Stimulated activated CD4-positive, alpha-beta T cell treated with anti-CD3 and anti-CD28 coated beads, Interleukin-1b, Interleukin-23, amount 100 ng/mL, for 24 hours (primary cell): ENCODE measurements at places on chromosomes 3 and 15.

GRCh38 chr3:183485585-183485984, 57.2 kb upstream of the MCF2L2 start:
- DNase-seq: no peak

GRCh38 chr3:84679211-84679610, 279.6 kb upstream of the CADM2 start:
- no peak for DNase-seq

DNA sequence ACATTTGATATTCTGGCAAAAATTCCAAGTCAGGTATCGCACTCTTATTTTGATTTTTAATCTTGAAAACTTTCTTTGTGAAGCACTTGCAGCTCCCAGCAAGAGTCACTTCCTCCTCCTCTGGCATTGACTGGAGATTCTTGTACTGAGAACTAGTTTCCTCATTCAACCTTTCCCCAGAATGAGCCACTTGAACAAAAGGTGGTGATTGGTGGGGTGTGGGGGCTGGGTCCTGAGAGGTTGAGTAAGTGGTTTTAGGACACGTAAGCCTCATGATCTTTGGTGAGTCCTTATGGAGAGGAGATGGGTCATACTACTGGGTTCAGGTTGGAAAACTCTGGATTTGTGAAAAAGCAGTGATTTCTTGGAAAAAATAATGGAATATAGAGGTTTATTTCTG, 32.3 kb upstream of the ONECUT1 start:
- no peak for DNase-seq

GRCh38 chr3:88147261-88147660, 2.5 kb upstream of the C3orf38 start:
- DNase-seq: no peak

DNA sequence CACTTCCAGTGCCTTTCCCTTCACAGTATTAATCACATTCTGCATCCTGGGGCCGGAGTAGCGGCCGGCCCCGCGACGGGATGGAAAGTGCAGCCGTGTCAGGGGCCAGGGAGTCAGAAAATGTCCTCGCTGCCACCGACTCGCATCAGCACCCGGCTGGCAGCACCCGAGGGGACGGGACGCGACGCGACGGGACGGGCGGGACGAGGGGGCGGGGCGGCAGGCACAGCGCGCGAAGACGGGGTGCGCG, 353 bp downstream of the ATG3 start:
- no peak for DNase-seq

- no peak for DNase-seq
These were observed 151.9 kb upstream of the UBE2E1 start for GRCh38 chr3:23653647-23654525.

DNA sequence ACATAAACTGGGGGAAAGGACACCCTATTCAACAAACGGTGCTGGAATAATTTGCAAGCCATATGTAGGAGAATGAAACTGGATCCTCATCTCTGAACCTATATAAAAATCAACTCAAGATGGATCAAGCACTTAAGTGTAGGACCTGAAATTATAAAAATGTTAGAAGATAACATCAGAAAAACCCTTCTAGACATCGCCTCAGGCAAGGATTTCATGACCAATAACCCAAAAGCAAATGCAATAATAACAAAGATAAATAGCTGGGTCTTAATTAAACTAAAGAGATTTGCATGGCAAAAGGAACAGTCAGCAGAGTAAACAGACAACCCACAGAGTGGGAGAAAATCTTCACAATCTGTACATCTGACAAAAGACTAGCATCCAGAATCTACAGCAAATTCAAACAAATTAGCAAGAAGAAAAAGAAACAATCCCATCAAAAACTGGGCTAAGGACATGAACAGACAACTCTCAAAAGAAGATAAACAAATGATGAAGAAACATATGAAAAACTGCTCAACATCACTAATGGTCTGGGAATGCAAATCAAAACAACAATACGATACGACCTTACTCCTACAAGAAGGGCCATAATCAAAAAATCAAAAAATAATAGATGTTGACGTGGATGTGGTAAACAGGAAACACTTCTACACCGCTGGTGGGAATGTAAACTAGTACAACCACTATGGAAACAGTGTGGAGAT, 408.7 kb downstream of the CNTN6 start:
- DNase-seq: no peak

- no peak for DNase-seq
These were observed 24.2 kb downstream of the DENND4A start for GRCh38 chr15:65767895-65768294.

DNA sequence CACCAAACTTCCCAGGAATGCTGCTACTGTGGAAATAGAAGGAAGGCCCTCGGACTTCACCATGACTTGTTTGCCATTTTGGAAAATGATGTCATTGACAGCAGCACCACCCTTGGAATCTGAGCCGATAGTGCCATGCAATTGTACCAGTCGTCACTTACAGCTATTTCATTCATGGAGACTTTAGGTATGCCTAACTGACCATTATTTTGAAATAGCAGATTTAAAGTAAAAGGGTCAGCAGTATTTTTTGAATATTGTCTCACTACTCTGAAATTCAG, 66.0 kb upstream of the ARL8B start:
- no peak for DNase-seq

DNA sequence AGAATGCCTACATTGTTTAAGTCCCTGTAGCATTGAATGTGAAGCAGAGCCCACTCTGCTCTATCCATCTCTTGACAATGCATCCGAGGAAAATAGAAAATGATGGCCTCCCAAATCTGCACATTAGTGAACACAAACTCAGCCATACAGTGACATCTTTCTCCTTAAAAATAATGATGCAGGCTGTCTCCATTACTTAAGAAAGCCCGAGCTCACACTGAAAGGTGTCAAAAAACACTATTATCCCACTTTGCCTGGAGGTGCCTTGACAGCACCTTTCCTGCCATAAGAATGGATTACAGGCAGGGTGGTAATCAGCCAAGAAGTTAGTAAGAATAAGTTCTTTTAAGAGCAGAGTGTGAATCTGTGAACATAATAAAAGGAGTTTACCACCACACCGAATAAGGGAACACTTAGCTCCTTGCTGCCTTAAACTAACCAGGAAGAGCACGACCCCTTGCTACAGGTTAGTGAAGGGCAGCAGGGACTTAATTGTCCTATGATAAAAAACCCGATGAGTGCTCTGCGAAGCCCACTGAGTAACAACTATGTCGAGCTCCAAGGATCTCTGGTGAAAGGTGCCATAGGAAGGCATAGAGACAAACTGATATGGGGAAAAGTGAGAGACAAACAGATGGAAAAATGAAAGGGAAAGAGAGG, 123.2 kb upstream of the TUSC7 start:
- no peak for DNase-seq

DNA sequence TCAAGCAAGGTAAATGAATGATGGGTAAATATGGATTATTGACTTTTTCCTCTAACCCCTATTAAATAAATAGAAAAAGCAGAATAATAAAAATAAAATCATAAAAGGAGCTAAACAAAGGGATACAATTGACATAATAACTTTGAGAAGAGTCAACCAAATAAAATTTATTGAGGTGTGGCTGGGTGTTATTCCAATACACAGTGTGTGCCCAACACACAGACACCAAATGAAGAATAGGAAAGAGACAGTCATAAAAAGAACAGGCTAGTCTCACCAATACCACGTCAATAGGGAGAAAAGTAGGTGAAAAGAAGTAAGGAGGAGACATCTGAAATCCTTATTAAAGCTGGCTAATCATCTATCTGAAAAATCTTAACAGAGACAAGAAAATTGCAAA, 127.1 kb downstream of the ZBBX start:
- DNase-seq: no peak

GRCh38 chr3:102827386-102827785, 392.6 kb downstream of the ZPLD1 start:
- no peak for DNase-seq

- DNase-seq: no peak
These were observed 129.4 kb downstream of the PGPEP1L start for GRCh38 chr15:98878172-98878571.

- no peak for DNase-seq
These were observed 21.3 kb downstream of the PLA2G4E start for GRCh38 chr15:41999290-42000285.

DNA sequence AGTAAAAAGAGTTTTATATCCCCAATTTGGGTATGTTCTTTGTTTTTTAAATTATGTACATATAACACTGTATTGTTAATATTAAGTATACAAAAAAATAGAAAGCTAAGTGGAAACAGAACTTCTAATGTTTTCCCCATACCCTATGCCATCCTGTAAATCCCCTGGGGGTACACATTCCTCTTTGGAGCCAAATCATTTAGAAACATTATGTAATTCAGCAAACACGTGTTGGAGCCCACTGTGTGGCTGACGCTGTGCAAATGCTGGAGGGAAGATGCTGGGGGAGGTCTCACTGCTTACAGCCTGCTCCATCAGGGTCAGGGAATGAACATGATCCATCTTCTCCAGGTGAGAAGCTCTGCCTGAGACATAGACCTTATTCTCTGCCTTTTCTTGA, 52.8 kb downstream of the CRTC3 start:
- no peak for DNase-seq

GRCh38 chr3:108474581-108474980, 35.8 kb downstream of the MYH15 start:
- DNase-seq: no peak

GRCh38 chr3:187902041-187902471, 156.8 kb upstream of the BCL6 start:
- DNase-seq: no peak

GRCh38 chr3:5227812-5228211, 40.3 kb downstream of the EDEM1 start:
- DNase-seq: no peak

DNA sequence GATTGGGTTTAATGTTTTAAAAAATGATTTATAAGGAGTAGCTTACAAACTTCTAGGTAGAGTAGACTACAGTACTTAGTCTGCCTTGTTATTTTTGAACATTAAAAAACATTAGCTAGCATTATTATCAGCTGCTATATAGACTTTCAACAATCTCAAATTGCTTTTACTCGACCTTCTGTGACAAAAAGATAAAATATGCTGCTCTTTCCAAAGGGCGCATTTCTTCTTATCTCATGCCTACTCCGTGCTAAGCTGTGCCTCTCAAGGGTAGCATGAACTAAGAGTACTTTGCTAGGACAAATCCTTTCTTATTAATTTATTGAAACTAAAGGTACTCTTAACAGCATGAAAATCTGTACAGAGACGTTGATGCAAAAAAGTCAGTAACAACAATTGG, 71.3 kb downstream of the SPRED1 start:
- DNase-seq: no peak

DNA sequence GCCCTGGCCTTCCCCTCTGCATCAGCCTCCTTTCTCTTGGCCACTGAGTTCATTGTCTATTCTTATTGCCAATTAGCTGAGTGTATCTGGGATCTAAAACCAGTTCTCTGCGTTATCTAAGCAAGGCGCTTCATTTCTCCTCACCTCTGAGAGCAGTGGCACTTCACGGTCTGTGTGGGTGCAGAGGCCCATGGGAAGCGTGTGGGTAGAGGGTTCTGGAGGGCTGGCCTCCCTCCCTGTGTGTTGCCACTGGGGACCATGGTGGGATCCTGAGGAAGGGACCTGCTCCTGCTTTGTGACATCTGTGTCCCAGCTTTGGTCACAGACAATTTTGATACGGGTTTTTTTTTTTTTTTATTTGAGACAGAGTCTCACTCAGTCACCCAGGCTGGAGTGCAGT, 32.7 kb downstream of the EDEM1 start:
- no peak for DNase-seq

DNA sequence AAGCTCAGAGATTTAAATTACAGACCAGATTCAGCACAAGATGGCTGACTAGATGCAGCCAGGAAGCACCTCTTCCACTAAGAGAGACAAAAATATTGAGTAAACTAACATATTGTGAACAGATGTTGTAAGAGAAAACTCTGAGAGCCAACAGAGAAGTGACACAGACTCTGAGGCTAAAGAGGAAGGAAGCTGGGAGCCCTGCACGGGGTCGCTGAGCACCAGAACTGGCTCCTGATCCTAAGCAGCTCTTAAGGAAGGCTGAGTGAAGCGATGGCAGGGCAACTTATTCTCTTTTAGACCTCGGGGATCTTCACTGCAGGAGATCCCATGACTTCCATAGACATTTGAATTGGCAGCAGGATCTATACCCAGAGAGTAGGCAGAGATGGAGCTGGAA, 578.0 kb upstream of the GRM7 start:
- DNase-seq: no peak

DNA sequence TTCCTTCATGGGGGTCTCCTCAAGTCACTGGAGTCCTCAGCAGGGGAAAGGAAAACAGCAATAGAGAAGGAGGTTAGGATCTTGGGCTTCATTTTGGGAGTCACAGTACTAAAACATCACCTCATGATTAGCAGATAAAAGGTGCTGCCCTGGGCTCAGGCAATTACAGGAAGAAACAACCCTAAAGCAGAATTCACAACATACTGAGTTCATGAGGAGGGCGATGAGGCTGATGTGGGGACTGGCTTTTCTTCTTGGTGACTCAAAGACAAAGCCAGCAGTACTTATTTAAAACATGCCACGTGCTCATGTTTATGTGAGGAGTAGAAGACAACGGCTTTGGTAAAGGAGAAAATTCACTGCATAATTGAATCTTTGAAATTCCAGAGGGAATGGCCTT, 822.3 kb upstream of the CFAP20DC start:
- no peak for DNase-seq

DNA sequence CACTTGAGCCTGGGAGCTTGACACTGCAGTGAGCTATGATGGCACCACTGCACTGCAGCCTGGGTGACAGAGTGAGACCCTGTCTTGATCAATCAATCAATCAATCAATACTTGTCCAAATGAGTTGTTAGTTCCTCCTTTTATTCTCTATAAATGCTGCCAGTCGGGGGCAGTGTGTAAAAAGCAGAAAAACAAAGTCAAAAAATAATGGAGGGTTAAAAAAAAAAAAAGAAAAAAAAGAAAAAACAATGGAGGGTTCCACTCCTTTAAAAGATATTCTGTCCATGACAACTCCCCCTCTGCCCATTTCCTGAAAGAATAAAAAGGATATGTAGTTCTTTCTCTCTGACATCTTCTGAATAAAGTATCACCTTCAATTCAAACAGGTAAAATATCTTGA, 1068.6 kb downstream of the FHIT start:
- no peak for DNase-seq

GRCh38 chr15:75061272-75061671, 37.9 kb downstream of the PPCDC start:
- DNase-seq: no peak

GRCh38 chr15:43912208-43912607, 85.4 kb downstream of the WDR76 start:
- no peak for DNase-seq

- DNase-seq: no peak
These were observed 78.0 kb downstream of the GMPS start for GRCh38 chr3:155948476-155948875.

DNA sequence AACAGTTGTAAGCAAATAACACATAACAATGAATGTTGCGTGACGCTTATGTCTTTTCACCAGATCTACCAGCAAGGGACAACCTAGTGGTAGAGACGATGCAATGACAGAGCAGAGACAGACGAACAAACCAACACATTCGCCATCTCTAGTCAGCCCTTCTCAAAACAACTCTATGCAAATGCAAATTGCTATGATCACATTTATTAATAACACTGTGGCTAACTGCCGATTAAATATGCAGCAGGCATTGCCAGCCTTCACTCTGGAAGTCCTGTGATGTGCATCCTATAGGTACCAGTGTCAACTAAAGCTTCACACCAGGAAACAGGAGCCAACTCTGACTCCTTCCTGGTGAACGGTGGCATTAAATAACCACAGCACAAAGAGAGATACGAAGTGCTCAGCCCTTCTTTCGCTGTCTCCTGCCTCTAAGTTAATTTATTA, 94.2 kb downstream of the FOXP1 start:
- DNase-seq: no peak

GRCh38 chr15:40747685-40748631, 7.1 kb downstream of the RMDN3 start:
- DNase-seq: no peak

GRCh38 chr3:156359368-156359767, 195.5 kb downstream of the SSR3 start:
- DNase-seq: no peak
